ENCODE measurements at places on chromosomes 1 and 21.

DNA sequence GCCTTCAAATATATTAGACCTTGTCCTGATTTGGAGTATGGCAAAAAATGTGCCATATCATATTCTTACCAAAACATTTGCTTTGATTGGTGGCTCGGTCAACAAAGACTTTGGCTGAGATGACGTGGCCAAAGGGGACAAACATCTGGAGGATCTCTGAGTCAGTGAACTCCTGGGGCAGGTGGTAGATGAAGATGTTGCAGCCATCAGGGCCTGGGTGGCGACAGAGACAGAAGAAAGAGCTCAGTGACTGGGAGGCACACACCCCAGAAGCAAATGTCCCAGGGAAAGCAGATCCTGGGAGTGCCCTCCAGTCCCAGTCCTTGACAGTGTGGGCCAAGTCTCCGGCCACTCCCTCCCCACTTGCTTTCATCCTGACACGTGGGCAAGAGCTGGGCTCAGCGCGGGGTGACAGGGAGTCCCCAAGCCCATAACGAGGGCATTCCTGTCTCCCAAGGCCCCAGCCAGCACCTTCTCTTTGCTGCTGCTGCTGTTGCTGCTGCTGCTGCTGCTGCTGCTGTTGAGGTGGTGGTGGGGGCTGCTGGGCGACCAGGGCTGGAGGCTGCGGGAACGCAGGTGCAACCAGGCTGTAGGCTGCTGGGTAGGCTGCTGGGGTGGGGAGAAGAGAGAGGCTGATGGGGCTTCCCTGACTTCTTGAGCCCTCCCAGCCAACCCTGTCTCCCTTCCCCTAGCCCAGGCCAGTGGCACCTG, 10.7 kb downstream of the CELF3 start:
- no peak for DNase-seq

DNA sequence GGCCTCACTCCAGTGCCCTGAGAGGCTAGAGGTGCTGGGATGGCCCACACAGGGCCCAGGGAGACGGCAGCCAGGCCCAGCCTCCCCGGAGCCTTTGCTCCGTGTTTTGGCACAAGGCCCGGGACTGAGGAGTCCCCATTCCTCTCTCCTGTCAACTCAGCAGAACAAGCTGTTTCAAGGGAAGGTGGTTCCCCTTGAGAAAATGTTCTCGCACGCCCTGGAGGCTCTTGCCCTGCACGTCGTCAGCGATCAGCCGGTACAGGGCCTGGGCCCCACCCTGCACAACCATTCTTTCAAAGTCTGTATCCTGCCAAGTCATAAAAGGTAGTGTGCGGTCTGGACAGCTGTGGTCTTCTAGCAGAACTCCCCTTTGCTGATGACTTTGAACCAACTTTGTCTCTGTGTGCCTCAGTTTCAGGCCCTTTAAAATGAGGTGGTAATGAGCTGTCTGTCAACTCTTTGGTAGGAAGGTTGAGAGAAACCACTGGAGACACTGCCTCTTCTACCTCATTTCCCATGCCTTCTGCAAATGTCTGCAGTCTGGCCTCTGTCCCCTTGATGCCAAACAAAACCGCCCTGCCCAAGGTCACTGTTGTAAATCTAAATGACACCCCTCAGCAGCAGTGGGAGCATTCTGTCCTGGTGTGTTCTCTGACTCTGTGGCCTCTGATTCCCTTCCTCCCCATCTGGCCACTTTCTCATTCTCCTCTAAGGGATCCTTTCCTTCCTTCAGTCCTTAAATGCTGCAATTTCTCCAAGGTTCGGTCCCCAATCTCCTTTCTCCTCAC, 138.6 kb upstream of the JUN start:
- DNase-seq: no peak

DNA sequence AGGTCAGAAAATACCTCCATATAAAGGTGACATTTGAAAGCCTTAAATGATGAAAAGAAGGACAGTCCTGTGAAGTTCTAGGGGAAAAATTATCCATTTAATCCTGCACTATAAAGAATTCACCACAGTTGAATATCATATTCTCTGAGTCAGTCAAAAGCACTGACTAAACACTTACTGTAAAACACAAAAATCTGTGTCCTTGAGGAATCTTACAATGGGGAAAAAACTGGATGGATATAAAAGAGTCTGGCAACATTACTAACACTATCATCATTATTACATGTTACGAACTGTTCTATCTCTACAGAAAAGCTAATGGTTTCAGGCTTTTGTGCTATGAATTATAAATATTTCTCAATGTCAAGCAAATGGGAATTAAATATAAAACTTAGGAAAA, 42.4 kb upstream of the HP1BP3 start:
- no peak for DNase-seq

DNA sequence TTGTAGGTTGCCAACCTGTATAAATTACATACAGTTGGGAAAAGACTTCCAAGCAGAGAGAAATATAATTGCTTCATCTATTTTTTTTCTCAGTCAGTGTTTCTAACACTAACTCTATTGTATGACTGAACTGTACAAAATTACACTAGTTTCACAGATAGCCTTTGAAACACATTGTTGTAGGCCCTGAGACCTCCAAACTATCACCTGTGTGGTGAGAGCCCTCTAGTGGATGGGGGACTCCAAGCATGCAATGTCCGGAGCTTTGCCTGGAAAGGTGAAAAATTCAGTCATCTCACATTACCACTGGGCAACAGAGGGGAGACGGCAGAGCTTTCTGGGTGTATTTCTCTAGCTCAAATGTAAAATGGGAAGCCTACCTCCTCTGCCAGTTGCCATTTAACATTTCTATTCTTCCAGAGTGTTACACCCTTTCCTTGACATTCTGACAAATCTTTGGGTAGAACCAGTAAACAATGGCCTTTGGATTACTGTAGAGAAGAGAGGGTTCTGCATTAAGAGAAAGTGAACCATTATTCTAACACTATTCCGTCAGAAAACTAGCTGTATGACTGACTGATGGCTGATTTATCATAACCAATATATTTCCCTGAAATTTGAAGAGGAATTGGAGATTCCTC, 212.2 kb downstream of the LYPLAL1 start:
- DNase-seq: peak; percentile 33

GRCh38 chr1:48644190-48644900, 132.3 kb downstream of the BEND5 start:
- DNase-seq: no peak

GRCh38 chr1:88726697-88727096, 42.6 kb downstream of the PKN2 start:
- no peak for DNase-seq

GRCh38 chr1:56360021-56360420, 219.3 kb downstream of the PLPP3 start:
- DNase-seq: no peak

- DNase-seq: no peak
These were observed 61.9 kb downstream of the NFASC start for GRCh38 chr1:204932573-204932909.

DNA sequence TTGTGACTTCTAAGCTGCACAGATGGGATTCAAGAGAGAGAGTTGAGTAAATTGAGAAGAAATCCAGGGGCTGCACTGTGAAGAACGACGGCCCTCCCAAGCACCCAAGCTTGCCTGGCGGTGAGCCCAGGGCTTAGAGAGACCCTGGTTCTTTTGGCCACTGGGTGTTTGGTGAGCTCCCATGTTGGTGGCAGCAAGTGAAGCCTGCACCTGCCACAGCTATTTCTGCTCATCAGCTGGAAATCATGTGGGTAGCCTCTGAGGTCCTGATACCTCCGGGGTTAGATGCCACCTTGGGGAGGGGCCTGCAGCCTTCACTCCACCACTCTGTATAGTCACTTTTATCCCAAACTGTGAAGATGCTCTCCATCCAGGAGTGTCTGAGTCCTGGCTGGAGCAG, 6.2 kb upstream of the BTG2 start:
- DNase-seq: no peak

DNA sequence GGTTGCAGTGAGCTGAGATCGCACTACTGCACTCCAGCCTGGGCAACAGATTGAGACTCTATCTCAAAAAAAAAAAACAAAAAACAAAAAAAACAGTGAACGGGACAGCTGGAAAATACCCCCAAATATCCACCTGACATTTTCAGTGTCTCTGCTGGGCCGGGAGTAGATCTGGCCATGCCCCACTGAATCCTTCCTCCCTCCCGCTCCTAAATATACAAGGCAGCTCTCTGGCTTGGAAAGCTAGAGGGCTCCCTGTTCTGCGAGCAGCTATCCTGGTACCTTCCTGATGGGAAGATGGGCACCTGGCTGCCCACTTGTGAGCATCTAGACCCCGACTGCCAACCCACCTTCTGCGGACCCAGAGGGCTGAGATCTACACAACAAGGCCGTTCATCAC, 21.4 kb downstream of the SPSB1 start:
- DNase-seq: no peak

- DNase-seq: no peak
These were observed 15.6 kb upstream of the PLEKHG5 start for GRCh38 chr1:6507037-6507428.

- DNase-seq: no peak
These were observed 5.5 kb downstream of the RNF223 start for GRCh38 chr1:1068517-1069055.

- DNase-seq: no peak
These were observed 210.3 kb downstream of the PTPRC start for GRCh38 chr1:198849093-198849492.

DNA sequence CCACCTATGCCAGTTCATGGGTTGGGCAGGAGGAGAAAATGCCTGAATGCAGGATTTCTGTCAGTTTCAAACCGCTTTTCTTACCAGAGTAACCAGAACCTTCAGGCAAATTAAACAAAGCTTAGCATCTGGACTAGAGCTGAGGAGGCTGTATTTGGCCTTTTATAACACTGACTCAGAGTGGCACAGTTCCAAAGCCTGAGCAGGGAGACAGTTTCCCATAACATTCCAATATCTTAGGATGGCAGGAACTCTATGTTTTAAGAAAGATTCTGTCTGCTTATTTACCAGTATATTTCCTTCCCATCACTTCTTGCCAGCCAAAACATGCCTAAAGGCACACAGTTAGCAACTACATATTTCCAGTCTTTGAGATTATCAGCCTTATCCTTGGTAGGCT, 46.8 kb downstream of the UBR4 start:
- DNase-seq: no peak

- DNase-seq: no peak
These were observed 177.7 kb upstream of the HP1BP3 start for GRCh38 chr1:20964540-20965484.

DNA sequence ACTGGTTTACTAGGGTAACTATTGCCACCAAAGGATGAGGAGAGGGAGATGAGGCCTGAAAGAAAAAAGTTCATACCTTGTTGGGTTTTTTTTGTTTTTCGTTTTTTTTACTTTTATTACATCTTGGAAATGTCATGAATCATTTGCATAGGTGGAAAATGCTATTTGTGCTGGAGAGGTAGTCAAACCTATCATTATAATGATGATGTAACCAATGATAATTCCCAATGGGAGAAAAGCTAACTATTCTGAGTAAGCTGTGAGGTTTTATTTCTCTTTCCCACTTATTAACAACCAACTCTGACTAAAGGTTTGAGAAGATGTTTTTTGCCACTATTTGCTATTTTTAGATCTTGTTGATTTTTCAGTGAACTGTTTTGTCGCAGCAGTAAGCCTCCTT, 29.0 kb downstream of the SH3GLB1 start:
- no peak for DNase-seq

DNA sequence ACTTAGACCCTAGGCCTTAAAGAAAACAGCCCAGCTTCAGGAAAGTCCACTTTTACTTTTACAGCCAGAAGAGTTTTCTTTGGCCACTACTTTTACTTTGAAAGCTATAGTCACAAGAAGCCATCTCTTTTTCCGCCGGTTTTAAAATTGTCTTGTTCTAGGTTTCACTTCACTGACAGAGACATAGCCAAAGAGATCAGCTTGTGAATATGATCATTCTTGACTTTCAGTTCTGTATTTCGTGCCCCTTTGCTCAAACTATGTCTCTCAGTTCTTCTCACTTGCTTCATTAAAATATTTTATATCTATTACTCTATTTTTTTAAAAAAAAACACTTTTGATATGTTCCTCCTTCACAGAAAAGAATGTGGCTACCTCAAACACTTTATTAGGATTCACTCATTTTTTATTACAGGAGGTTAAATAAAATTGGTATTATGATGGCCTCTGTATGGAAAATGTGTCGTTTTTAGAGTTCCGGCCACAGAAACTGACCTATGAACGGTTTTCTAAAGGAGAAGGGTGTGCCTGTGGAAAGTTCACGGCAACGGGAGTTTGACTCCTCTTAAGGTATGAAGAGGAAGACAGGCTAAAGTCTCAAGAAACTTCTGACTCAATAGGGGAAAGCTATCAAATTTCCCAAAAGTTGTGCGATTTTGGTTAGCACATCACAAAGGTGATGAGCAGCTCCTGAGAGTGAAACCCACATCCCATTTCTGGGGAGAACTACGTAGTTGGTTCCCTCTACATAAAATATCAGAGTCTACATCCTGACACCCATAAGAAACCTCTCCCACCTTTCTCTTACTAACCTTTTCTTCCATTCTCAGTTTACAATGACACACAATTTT, 1.2 kb downstream of the MCOLN2 start:
- DNase-seq: no peak

GRCh38 chr1:99327357-99327756, 63.1 kb downstream of the PLPPR4 start:
- DNase-seq: no peak

DNA sequence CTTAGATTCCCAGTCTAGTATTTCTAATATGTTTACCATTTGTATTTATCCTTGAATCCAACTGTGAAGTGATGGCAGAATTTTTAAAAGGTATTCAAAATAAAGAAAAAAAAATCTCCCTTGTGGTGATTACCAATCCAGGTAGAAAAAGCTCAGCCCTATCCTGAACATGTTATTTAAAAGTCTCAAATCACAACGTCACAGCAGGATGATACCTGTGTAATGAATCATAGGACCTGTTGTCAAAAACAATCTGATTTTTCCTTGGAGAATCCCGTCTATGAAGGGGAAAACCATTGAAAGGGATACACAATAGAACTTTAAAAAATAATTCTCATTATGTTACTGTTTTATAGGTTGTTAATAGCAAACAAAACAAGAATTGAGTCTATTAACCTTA, 76.9 kb upstream of the LBR start:
- no peak for DNase-seq

DNA sequence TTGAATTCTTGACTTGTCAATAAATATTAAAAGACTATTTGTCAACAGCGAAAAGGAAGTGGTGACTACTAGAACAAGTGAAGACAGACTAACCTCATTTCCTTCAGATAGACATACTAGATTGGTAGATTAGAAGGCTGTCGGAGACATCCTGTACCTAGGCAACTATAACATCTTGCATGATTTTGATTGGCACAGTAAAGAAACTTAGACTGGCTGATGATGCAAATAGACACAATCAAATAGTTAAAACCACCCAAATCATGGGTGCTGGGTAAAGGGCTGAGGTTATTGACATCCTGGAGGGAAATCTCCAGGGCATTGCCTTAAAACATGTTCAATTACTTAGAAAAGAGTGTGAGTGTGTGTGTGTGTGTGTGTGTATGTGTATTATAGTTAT, 85.9 kb upstream of the EDEM3 start:
- DNase-seq: no peak

GRCh38 chr1:47701741-47702515, 264.1 kb downstream of the FOXD2 start:
- no peak for DNase-seq

DNA sequence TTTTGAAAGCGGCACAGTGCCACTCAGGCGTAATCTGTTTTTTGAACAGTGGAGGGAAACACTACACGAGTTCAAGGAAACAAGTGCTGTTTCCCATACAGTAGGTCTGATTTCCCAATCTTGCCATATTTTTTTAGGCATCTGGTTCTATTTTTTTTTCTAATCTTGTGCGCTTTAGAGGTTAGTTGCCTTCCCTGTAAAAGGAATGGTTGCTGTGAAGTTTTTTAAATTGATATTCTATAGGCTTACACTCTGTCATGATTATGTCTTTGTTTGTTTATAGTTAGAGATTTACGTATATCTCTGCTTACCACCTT, 1.2 kb downstream of the NASP start:
- DNase-seq: no peak

- DNase-seq: no peak
These were observed 68.5 kb downstream of the FOXJ3 start for GRCh38 chr1:42266253-42267135.

All from smooth muscle cell of the brain vasculature (primary cell).